ENCODE measurements at places on chromosomes 2 and 18.

DNA sequence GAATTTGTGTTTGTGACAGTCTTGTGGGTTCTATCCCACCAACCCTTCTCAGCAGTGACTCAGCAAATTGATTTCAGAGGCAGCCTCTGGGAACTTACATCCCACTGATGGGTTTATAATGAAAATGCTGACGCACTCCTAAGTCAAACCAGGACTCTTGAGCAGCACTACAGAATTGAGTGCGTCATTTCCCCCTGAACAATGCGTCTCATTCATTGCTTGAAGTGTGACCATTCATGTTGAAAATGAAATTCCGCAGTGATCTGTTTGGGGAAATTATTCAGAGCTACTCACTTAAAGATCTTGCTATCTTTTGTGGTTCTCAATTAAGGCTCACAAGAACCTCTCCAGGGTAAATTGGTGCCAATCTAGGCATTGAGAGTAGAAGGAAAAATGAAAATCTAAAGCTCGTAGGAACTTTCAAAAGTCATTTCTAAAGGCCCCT, 417.7 kb upstream of the SLC14A2 start:
- peak; percentile 1 for DNase-seq

DNA sequence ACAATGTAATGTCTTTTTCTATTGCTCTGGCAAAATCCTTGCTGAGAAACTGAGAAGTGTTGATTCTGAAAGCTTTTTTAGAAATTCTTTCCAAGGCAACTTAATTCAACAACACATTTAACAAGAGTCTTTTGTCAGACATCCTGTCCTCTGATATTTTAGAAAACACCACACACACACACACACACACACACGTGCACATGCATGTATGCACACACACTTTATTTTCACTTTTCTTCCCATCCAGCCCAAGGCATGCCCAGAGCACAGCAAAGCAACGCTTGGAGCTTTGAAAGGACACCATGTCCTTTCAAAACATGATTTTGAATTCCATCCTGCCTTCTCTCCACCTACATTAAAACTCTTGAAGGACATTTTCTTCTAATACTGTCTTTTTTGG, 116.1 kb downstream of the ATL2 start:
- DNase-seq = no peak

GRCh38 chr2:167454036-167454435, 565.8 kb downstream of the XIRP2 start:
- DNase-seq = no peak

DNA sequence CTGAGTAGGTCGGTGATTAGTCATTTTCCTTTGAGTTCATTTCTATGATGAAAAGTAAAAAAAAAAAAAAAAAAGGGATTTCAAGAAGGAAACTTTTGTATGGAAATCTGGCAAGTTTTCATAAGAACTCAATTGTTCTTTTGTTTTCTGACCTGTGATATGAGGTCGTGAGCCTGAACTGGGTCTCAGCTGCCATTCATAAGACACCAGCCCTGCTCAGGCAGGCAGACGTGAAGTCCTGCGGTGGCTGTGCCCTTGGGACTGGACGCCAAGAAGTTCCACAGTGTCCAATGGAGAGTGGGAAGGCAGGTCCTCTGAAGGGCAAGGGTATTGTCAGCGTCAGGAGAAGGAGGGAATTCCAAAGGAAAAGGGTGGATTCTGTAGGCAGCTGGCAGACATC, 183.9 kb downstream of the NCK2 start:
- DNase-seq = no peak

DNA sequence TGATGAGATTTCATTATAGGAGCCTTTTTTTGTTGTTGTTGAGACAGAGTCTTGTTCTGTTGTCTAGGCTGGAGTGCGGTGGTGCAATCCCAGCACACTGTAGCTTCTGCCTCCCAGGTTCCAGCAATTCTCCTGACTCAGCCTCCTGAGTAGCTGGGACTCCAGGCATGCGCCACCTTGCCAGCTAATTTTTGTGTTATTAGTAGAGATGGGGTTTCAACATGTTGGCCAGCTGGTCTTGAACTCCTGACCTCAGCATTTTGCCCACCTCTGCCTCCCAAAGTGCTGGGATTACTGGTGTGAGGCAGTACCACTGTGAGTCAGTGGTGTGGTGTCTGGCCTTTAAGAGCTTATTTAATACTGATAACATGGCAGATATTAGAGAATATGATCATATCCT, 60.1 kb downstream of the MOB4 start:
- no peak for DNase-seq
